ENCODE measurements at places on chromosomes 12 and 14. TPM values are rescaled to one million over a fixed set of nuclear protein-coding genes. Genes with fewer than 3 reads are reported as not detected.

DNA sequence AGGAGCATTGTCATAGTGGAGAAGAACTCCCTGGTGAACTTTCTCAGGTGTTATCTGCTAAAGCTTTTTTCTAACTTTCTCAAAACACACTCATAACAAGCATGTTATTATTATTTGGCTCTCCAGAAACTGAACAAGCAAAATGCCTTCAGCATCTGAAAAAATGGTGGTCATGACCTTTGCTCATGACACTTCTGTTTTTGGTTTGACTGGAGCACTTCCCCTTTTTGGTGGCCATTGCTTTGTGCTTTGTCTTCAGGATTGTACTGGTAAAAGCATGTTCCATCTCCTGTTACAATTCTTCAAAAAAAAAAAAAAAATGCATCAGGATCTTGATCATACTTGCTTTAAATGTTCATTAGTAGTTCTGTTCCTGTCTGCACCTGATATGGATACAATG, 1241.6 kb upstream of the USP15 start:
- no peaks in the 10 kb centered on the region for H3K27me3 ChIP-seq
- no peaks in the 10 kb centered on the region for H3K4me1 ChIP-seq
- no peak for DNase-seq

DNA sequence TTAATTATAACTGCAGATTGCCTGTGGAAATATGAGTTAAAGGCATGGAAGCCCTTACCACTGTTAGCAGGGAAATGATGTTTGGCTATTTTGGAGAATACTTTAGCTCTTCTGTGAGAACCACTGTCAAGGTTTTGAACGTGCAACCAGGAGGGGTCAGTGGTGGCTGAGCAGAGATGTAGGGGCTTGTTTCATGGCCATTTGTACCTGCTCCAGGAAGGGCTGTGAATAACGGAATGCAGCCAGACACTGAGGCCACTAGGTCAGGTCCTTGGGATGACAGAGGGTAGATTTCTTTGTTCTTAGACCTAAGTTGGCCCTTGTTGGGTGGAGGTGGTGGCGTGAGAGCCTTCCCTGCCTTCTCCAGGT, 8.3 kb downstream of the TRAF3 start:
- peaks cover 26% of the 10 kb centered on the region for H3K4me1 ChIP-seq
- no peak for DNase-seq
- H3K36me3 ChIP-seq = peaks cover 2% of the 10 kb centered on the region
- peaks cover 5% of the 10 kb centered on the region for H3K27me3 ChIP-seq
- no peak overlapping the region for H3K27ac ChIP-seq

DNA sequence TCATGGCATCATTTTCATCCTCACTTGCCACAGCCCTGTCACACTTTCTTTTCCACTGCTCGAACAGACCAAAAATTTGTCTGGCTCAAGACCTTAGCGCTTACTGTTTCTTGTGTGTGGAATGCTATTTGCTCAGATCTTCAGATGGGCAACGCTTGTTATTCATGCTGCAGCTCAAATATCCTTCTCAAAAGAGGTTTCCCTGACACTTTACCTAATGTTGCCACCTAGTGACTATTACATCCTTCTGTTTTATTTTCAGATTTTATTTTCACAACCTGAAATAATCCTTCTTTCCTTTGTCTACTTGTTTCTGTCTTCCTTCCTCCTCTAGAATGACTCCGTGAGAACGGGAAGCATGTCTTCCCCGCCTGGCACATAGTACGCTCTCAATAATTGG, 5.6 kb downstream of the FBXO33 start:
- peaks cover 16% of the 10 kb centered on the region for H3K4me1 ChIP-seq
- H3K4me3 ChIP-seq = no peak overlapping the region
- no peak for DNase-seq
- H3K36me3 ChIP-seq = no peaks in the 10 kb centered on the region

DNA sequence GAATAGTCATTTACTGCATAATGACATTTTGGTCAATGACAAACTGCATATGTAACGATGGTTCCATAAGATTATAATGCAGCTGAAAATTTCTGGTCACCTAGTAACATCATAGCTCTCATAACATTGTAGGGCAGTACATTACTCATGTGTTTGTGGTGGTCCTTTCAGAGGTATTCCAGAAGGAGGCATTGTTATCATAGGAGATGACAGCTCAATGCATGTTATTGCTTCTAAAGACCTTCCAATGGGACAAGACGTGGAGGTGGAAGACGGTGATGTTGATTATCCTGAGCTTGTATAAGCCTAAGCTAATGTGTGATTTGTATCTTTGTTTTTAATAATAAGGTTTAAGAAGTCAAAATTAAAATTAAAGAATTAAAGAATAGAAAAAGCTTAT, 43.8 kb upstream of the TSPAN11 start:
- no peak overlapping the region for H3K27ac ChIP-seq
- no peak overlapping the region for H3K4me3 ChIP-seq
- H3K27me3 ChIP-seq = no peaks in the 10 kb centered on the region
- no peak for DNase-seq

- no peaks in the 10 kb centered on the region for H3K36me3 ChIP-seq
- H3K27me3 ChIP-seq = peaks cover 3% of the 10 kb centered on the region
- DNase-seq = no peak
- no peak overlapping the region for H3K27ac ChIP-seq
- no peaks in the 10 kb centered on the region for H3K4me1 ChIP-seq
- H3K4me3 ChIP-seq = no peak overlapping the region
Observed at GRCh38 chr14:67941456-67942018, 122.0 kb downstream of the RAD51B start.

- no peak for DNase-seq
- peaks cover 3% of the 10 kb centered on the region for H3K4me1 ChIP-seq
- no peaks in the 10 kb centered on the region for H3K36me3 ChIP-seq
- no peaks in the 10 kb centered on the region for H3K27me3 ChIP-seq
Observed at GRCh38 chr12:17017402-17017801, 411.4 kb upstream of the LMO3 start.

DNA sequence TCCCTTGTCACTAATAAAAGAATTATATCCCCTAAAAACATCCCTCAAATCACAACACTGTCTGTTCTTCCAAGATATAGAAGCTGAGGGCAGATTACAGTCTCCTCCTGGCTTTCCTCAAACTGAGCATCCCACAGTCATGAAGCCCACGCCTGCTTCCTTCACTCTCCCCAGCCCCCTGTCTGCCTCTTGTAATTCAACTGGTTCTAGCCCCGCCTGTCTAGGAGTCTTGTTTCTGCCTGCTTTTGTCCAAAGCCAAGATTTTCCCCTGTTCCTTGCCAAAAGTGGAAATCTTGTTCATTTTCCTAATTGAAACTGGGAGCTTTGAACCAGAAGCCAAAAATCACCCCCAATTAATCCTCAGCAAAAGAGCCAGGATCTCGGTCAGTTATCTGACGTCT, 35.9 kb upstream of the PWP1 start:
- H3K36me3 ChIP-seq = no peaks in the 10 kb centered on the region
- no peak for DNase-seq
- no peaks in the 10 kb centered on the region for H3K27me3 ChIP-seq
- no peak overlapping the region for H3K4me3 ChIP-seq

DNA sequence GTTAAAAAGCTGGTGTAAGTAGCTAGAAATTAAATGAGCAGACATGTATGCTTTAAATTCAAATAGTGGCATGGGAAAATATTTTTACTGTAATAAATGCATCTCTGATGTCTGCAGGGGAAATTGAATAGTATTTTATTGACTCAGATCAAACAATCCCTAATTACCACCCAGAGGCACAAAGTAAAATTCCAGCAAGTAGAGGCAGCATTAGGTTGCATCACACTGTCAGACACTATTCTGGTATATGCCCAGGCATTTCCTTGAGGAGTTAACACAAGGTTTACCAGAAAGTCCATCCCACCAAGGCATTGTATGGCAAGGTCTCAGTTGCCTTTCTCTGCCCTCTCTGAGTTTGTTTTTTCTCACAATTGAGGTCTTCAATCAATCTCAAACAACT, 201.6 kb upstream of the KITLG start:
- H3K27ac ChIP-seq = no peak overlapping the region
- H3K4me1 ChIP-seq = no peaks in the 10 kb centered on the region
- no peaks in the 10 kb centered on the region for H3K36me3 ChIP-seq
- no peaks in the 10 kb centered on the region for H3K27me3 ChIP-seq

GRCh38 chr14:30373526-30373925, 185.4 kb upstream of the G2E3 start:
- H3K27me3 ChIP-seq = no peaks in the 10 kb centered on the region
- H3K4me3 ChIP-seq = no peak overlapping the region
- no peak for DNase-seq
- no peak overlapping the region for H3K27ac ChIP-seq

The TMEM106C gene
- total RNA-seq = 24.0 TPM

DNA sequence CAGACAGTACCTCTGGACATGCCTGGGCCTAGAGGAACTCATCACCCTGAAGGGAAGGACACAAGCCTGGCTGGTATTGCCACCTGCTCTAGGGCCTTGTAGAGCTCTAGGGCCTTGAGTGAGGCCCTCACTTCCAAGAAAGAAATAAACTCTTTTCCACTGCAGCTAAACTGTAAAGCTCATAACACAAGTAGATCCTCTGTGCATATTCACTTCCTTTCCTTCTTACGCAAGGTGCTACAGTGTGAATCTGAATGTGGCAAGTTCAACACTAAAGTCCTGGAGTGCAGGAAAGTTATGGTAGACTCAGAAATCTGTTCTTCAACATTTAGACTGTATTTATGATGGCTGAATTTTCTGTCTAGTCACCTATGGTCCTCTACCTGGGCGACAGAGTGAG, 14.5 kb downstream of the RNASE3 start:
- no peaks in the 10 kb centered on the region for H3K27me3 ChIP-seq
- no peak for DNase-seq
- H3K4me3 ChIP-seq = no peak overlapping the region
- no peaks in the 10 kb centered on the region for H3K4me1 ChIP-seq

- H3K36me3 ChIP-seq = no peaks in the 10 kb centered on the region
- no peak for DNase-seq
- no peak overlapping the region for H3K4me3 ChIP-seq
- H3K4me1 ChIP-seq = peaks cover 10% of the 10 kb centered on the region
Observed at GRCh38 chr14:25086821-25087396, 37.0 kb upstream of the STXBP6 start.
